Left kidney (tissue), 8 donors: ENCODE measurements at places on chromosomes 12 and 14.

- no peak for DNase-seq
These were observed 56.4 kb downstream of the MON2 start for GRCh38 chr12:62522984-62523383.

GRCh38 chr14:105091517-105092170, 26.4 kb upstream of the GPR132 start:
- peak; percentile 18 for DNase-seq

GRCh38 chr12:24280056-24280842, 330.8 kb upstream of the SOX5 start:
- no peak for DNase-seq

- DNase-seq = no peak
These were observed 19.4 kb downstream of the PPP1R1A start for GRCh38 chr12:54569072-54569471.

- DNase-seq = peak; percentile 41
These were observed 700 bp downstream of the SLC35E3 start for GRCh38 chr12:68746572-68747180.
